ENCODE measurements at places on chromosomes 6 and 20.

DNA sequence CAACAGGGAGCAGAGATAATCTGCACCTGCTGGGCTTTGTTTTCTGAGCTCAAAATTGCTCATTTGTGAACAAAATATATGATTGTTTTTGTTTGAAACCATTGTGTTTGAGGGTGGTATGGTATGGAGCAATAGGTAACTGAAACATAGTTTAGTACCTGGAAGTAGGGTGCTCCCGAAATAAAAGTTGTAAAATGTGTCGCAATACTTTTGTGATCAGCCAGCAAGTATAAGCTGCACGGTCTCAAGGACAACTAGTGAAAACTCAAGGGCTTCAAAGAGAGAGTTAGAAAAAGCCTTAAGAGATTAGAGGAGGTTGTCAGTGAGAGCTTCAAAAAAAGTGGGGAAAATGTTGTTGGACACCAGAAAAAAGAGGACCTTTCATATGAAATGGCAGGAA, 579.8 kb upstream of the POU3F2 start:
- no peak for DNase-seq

GRCh38 chr6:74289884-74290283, 593.9 kb downstream of the CD109 start:
- DNase-seq, result no peak

GRCh38 chr6:7640607-7641577, 50.9 kb downstream of the SNRNP48 start:
- no peak for DNase-seq

DNA sequence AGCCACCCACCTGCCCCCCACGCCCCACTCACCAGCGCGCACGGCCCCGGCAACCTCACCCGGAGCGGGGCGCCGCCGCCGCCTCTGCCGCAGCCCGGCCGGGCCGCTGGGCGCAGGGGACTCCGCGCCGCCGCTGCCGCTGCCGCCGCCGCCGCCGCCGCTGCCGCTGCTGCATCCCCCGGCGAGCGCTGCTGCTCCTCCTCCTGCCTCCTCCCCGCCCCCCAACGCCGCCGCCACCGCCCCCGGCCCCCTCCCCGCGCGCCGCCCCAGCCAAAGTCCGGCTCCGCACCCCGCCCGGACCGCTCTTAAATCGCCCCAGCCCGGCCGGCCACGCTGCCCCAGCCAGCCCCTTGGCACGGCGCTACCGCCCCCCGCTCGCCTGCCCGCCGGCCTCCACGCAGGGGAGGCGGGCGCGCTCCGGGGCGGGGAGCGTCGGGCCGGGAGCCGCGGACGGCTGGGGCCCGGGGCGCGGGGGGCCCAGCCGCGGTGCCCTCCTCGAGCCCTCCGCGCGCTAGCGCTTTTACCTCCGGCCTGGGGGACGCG, at the start of gene SULF2:
TSS of gene SULF2 (minus strand) at position 171 of the 543 bp plus-strand sequence. CDS start 28,118 bp downstream, outside the sequence.
- no peak for DNase-seq

- DNase-seq, result peak; percentile 73
Measured at GRCh38 chr6:139373154-139373927, 1.1 kb downstream of the CITED2 start.

DNA sequence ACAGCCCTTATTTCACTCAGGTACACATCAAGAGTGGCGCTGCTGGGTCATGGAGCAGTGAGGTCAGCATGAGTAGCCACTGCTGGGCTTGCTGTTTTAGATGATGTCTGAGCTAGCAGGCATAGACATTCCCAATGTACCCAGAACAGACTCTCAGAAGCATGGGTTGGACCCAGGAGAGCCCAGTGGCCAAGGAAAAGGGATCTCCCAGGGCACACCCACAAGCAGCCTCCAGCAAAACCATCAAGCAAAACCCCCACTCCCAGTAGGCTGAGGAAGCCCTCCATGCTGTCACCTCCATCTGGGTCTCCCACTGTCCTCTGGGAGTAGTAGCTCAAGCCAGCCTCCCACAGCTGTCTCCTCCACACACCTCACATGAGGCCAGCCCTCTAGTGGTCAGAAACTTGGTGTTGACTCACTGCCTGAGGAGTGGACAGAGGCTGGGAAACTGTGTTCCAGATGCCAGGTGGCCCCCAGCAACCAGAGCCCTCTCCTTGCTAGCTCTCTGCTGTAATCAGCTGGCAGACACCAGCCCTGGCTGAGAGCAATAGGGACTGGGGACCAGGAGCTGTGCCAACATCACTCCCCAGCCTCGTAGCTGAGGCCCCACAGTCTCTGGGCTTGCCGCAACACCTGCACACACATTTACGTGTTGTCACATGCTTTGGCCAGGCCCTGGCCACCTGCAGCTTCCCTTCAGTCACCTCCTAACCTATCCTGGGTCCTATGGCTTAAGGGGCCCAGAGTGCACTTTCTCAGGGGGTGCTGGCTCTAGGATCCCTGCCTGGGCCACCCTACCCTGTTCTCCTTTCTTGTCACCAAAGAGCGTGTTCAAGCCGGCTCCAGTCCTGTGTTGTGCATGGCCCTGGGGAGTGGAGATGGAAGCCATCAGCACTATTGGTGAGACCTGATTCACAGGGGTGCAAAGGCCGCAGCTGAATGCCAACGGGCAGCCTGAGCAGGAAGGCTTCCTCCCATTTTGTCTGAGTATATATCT, 1.9 kb upstream of the AP5S1 start:
- no peak for DNase-seq

DNA sequence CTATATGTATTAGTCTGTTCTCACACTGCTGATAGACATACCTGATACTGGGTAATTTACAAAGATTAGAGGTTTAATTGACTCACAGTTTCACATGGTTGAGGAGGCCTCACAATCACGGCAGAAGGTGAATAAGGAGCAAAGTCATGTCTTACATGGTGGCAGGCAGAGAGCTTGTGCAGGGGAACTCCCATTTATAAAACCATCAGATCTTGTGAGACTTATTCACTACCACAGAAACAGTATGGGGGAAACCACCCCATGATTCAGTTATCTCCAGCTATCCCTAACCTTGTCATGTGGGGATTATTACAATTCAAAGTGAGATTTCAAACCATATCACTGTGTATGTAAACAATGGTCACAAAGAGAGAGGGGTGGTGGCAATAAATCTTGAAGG, 6.6 kb downstream of the CST8 start:
- DNase-seq, result no peak

Measured in activated naive CD4-positive, alpha-beta T cell (primary cell).